Glutamatergic neuron (in vitro differentiated cells): ENCODE measurements at places on chromosomes 16 and 17. TPM values are rescaled to one million over a fixed set of nuclear protein-coding genes. Genes with fewer than 3 reads are reported as not detected.
A peak's percentile ranks its signal among the peaks of the same experiment; 100 is the strongest.

The HAP1 gene
- total RNA-seq, result 0.76 TPM

The CFAP97D1 gene
- not detected for total RNA-seq

The CCT6B gene
- 2.4 TPM for total RNA-seq

The OR3A3 gene
- total RNA-seq, result not detected

The SCNN1B gene
- 0.34 TPM for total RNA-seq

The CCL1 gene
- not detected for total RNA-seq

The PPM1E gene
- total RNA-seq, result 52.5 TPM

The TERB1 gene
- 0.39 TPM for total RNA-seq

DNA sequence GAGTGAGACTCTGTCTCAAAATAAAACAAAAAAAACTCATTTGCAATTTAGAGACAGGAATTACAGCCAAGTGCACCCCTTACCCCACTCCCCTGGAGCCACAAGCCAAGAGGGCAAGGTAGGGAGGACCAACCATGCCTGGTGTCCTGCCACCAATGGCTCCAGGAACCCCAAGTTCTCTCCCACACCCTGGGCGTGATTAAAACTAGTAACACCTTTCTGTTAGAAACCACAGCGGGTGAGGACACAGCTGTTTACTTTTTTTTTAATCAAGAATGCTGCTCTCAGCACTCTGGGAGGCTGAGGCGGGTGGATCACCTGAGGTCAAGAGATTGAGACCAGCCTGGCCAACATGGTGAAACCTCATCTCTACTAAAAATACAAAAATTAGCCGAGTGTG, 38.1 kb downstream of the ANKRD11 start:
- DNase-seq, result no peak

GRCh38 chr17:62664336-62665120, 37.1 kb downstream of the MRC2 start:
- DNase-seq, result no peak

DNA sequence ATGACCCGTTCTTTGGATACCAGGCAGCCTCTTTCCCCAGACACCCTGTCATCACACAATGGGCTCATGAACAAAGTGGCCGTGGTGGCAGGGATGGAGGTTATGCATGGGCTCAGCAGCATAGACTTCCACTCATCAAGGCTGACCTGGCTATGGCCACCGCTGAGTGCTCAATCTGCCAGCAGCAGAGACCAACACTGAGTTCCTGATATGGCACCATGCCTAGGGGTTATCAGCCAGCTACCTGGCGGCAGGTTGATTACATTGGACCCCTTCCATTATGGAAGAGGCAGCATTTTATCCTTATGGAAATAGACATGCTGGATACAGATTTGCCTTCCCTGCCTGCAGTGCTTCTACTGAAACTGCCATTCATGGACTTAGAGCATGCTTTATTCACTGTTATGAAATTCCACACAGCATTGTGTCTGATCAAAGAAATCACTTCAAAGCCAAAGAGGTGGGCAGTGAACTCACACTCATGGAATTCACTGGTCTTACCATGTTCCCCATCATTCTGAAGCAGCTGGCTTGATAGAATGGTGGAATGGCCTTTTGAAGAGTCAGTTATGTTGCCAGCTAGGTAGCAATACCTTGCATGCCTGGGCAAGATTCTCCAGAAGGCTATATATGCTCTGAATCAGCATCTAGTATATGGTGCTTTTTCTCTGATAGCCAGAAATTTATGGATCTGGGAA, 160.6 kb downstream of the PRKCB start:
- no peak for DNase-seq

GRCh38 chr16:50559804-50560514, 11.8 kb downstream of the NKD1 start:
- DNase-seq, result no peak

GRCh38 chr16:31365131-31365865, 10.3 kb downstream of the ITGAX start:
- no peak for DNase-seq

DNA sequence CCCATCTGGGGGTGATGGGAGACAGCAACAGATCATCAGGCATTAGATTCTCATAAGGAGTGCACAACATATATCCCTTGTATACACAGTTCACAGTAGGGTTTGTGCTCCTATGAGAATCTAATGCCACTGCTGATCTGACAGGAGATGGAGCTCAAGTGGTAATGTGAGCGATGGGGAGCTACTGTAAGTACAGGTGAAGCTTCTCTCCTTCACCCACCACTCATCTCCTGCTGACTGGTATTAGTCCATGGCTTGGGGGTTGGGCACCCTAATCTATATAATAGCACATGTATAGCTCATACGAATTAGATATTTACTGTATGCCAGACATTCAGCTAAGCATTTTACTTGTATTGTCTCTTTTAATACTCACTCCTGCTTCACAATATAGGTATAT, 101.7 kb downstream of the MAP2K6 start:
- no peak for DNase-seq

- no peak for DNase-seq
Measured at GRCh38 chr17:12099412-12099811, 78.7 kb downstream of the MAP2K4 start.

DNA sequence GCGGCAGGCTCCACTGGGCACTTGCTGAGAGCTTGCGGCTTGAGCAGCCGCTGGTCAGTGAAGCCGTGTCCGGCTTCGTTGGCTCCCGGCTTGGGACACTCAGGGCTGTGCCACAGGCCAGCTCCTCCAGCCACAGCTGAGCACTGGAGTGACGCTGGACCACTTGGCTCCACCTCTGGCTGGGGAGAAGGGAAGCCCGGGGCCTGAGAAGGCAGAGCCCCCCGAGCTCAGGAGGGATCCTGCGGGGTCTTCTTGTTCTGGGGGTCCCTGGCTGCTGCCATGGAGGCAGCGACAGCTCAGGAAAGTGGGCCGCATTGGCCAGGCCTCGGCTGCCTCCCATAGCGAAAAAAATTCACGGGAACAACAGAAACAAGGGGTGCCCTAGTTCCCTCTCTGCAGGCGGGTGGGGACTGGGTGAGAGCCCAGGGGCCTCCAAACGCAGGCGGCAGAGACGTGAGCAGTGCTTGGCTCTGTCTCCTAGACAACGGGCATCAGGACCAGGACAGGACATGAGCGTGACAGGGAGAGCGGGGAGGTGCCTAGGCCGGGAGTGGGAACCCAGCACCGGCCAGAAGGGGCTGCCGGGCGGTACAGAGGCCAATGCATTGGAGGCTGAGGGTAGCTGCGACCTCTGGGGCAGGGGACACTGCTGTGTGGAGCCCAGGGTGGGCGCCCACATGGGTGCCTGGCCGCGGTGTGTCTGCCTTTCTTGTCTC, 37.7 kb downstream of the SLC7A5 start:
- DNase-seq, result no peak

- no peak for DNase-seq
Measured at GRCh38 chr16:78155791-78156345, 56.4 kb downstream of the WWOX start.

DNA sequence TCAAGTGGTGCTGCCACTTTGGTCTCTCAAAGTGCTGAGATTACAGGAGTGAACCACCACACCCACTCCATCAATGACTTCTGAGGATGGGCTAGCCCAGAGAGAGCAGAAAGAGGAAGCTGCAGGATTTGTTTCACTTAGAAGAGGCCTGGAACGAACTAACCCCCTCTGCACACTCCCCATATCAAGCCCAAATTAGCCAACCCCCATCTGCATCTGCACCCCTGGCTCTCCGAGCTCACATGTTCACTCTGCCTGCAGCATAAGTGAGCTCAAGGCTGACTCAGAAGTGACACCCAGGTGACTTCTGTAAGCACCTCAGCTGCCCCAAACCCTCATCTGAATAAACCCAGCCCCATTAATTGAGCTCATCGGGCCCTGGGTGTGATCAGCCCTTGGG, 4.8 kb downstream of the SCNN1G start:
- DNase-seq, result no peak

DNA sequence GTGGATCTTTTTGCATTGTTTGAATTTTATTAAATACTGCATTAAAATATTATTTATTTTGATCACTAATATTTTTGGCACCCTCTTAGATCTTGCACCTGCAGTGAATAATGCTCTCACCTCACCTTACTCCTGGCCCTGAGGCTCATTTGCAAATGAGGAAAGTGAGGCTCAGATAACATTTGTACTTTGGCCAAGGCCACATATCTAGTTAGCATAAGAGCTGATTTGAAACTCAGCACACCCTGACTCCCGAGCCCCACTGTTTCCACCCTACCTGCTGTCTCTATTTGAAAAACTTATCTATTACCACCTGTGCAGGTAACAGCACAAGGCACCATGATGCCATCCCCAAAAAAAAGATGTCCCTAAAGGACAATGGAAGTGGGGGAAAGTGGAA, 358.7 kb upstream of the MAF start:
- no peak for DNase-seq

- no peak for DNase-seq
Measured at GRCh38 chr17:65066901-65067300, 10.4 kb upstream of the GNA13 start.

DNA sequence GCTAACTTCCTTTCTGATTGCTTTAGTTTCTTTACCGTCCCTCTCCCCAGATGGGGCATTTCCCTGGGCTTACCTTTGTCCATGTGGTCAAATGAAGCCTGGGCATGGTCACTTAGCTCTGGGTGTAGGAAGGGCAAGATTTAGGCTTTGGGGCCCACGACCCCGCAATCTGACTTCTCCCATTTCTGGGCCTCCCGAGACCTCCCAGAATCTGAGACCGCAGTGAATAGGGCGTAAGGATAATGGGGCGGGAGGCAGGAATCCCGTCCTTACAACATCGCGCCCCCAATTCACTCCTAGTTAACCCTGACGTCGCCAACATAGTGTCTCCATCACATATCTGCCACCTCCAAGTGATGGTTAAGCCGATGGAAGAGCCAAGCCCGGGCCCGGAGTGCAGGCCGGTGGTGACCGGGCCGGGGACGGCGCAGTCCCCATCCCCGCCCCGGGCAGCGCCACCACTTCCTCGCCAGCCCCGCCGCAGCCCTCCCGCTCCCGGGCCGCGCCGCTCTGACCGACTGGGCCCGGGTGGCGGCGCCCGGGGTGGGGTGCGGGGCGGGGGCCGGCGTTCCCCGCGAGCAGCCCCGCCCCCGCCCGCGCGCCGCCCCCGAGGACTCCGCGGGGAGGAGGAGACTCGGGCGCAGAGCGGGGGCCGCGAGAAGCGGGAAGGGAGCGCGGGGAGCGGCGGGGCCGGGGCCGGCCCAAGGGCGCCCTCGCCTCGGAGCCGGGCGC, at the start of gene RHBDL3:
Gene RHBDL3, plus strand, starts transcription at position 641 of the 732 bp plus-strand sequence. CDS start 358 bp downstream, outside the sequence.
- DNase-seq, result peak; percentile 58

DNA sequence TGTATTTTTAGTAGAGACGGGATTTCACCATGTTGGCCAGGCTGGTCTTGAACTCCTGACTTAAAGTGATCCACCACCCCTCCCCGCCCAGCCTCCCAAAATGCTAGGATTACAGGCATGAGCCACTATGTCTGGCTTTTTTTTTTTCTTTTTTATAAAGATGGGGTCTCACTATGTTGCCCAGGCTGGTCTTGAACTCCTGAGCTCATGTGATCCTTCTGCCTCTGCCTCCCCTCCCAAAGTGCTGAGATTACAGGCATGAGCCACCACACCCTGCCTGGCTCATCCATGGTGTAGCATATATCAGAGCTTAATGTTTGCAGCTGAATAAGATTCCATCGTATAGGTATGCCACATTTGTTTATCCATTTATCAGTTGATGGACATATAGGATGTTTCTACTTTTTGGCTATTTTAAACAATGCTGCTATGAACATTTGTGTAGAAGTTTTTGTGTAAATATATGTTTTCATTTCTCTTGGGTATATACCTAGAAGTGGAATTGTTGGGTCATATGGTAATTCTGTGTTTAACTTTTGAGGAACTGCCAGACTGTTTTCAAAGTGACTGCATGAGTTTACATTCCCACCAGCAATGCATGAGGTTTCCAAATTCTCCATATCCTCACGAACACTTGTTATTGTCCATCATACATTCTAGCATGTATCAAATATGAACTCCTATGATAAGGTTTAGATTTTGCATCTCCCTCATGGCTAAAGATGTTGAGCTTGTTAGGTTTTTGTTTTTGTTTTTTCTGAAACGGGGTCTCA, 55.7 kb upstream of the HAS3 start:
- DNase-seq, result no peak

GRCh38 chr17:36088670-36089338, 1.1 kb downstream of the CCL3 start:
- DNase-seq, result no peak

GRCh38 chr16:89344846-89345611, 127.5 kb downstream of the ZNF778 start:
- DNase-seq, result peak; percentile 55

DNA sequence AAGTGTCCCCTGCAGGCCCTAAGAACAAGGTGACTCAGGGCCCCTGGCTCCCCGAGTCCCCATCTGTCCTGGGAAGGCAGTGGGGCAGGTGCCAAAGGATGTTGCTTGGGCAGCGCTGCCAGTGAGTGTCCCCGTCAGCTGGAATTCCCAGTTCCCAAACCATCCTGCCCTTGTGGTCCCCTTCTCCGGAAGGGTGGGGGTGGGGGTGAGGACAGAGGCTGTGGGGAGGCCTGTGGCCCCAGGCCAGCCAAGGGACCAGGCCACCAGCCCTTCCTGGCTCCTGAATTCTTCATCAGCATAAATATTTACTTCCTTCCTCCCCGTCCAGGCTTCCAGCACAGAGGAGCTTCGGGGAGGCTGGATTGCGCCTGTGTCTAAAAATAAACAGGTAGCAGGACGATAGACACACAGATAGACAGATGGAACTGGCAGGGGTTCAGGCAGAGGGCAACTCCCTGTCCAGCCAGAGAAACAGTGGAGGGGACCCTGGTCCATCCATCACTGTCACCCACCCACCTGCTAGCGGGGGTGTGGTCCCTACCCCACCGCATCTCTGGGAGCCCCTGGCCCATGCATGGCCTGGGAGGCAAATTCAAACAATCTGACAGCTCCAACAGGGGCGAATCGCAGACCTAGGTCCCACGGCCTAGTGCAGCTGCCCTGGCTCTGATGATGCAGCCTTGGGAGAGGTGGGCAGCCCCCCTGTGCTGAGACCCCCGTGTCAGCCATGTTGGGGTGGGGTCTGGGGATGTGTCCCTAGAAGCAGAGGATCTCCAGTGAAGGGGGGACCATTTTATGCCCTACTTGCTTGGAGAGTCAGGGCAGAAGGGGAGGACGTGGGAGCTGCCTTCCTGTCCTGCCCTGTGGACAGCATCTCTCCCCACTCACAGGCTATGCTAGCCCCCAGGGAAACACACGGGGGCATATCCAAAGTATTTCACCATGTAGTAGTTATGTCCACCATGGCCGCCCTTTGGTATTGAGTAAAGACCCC, 13.2 kb downstream of the GLIS2 start:
- no peak for DNase-seq

- DNase-seq, result peak; percentile 78
Measured at GRCh38 chr17:28711723-28712031, at the start of gene PROCA1. TSS of gene PROCA1 (minus strand) at chr17:28711888. CDS start at chr17:28711660, 228 bp downstream.

GRCh38 chr16:14961405-14962186, 13.2 kb upstream of the PDXDC1 start:
- DNase-seq, result no peak
